ENCODE measurements at places on chromosomes 5 and 9. TPM values are rescaled to one million over a fixed set of nuclear protein-coding genes. Genes with fewer than 3 reads are reported as not detected.
A peak's percentile ranks its signal among the peaks of the same experiment; 100 is the strongest.

KIAA1958 gene
- total RNA-seq, result 4.9 TPM

DNA sequence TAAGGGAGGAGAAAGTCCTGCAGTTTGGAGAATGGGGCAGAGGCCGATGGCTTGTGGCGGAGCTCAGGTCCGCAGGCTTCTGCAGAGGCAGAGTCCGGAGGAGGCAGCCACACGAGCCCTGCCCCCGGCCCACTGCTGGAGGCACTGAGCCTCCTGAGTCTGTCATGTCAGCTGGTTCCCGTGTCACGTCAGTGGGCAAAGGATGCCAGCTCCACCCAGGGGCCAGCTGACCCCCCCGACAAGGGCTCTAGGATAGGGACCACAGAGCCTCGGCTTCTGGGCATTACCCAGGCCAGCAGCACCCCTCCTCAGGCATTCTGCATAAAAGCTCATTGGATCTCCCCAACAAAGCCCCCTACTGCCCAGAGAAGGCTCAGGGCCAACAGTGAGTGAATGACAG lies 8.5 kb downstream of the SH3PXD2B start:
- DNase-seq, result no peak

DNA sequence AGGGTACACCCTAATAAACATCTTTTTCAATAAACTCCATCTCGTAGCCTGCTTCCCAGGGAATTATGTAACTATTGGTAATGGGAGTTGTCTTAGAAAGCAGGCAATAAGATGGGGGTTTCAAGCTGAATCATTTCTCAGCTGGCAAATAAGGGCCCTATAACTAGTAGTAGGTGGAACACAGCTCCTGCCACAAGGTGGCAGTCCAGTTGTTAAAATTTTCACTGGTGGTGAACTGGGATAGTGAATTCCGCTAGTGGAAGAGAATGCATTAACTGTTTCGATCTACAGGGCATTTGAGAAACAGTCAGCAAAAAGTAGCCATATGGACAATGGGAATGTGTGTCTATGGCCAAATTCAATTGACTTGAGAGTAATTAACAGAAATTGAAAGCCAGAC lies 27.7 kb downstream of the PCDHB15 start:
- no peak for DNase-seq

DNA sequence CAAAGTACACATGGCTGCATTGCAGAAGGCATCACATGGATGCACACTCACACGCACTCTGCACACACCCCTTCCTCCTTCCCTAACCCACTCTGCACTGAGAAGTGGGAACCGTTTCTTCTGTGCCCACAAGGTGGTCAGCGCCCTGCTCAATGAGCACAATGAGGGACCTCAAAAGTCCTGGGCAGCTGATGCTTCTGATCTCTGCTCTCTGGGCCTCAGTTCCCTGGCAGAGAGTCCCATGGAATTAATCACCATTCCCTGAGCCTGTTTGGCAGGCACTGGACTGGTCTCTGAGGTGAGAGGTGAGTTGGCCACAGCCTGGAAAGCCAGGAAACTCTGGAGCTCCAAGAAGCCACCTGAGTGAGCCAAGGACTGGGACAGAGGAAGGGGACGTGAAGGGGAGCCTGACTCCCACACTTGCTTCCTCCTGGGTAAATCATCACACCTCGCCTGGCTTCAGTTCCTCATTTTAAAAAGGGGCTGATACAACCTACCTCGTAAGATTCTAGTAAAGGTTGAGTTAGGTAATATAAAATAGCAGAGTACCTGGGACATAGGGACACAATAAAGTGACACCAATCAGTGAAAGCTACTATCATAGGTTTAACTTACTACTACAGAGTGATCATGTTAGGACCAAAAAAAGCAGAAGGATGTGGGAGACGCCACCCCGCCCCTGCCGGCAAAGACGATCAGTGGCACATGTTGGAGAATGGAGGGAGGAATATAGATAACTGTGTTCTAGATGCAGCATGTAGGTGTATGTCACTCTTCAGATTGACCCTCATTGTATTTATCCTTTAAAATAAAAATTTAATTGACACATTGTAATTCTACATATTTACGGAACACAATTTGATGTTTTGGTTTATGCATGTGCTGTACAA lies 21.1 kb upstream of the IGFBPL1 start:
- no peak for DNase-seq

GRCh38 chr9:131635285-131635684 lies 90.0 kb downstream of the PRRT1B start:
- DNase-seq, result peak; percentile 80

DNA sequence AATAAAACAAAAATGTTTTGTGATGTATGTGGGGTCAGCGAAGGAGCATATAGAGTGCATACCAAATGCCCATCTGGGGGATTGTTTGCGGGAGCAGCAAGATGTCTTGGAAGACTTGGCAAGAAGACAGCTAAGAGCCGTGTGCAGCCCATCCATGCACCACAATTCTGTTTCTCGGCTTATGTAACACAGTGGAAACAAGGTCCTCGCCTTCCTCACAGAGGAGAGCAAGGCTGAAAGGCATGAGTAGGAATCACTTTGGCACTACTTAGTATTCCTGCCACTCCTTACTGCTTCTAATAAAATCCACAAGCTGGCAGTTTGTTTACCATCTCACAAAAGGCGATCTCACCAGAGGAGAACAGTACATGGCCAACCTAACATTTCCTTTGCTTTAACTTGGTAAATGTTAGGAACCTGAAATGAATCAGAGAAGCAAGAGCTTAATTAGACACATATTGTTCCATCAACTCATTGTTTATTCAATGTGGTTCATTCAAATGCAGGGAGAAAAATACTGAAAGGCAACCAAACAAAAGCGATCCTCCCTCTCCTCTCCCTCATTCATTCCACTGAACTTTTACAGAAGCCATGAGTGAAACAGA lies 648.1 kb downstream of the ACTL7B start:
- DNase-seq, result no peak

DNA sequence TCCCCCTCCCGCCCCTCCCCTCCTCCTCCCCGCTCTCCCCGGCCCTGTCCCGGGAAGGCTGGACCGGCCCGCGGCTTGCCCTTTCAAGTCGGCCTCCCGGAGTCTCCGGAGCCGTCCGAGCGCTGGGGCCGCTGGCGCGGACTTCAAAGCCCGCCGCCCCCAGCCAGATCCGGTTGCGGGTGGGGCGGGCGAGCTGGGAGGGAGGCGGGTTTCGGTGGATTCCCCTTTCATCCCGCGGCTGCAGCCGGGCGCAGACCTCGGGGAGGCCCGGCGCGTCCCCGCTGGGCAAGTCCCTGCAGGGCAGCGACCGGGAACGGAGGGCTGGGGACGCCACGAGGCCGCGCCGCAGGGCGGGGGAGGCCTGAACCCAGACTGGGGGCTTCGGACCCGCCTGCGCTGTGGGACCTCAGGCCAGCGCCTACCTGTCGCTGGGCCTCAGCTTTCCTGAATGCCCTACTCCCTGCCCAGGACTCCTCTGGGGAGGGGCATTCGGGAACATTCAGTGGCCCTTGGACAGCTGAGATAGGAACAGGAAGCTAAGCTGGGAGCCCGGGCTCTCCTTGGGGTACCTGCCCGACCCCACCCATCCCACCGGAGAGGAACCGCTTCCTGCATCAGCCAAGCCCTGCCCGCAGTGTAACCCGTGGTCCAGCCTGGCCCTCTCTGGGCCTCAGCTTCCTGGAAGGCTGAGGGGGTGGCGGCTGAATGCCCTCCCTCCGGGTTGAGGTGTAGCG lies 23.4 kb downstream of the C9orf50 start:
- DNase-seq, result peak; percentile 81

DNA sequence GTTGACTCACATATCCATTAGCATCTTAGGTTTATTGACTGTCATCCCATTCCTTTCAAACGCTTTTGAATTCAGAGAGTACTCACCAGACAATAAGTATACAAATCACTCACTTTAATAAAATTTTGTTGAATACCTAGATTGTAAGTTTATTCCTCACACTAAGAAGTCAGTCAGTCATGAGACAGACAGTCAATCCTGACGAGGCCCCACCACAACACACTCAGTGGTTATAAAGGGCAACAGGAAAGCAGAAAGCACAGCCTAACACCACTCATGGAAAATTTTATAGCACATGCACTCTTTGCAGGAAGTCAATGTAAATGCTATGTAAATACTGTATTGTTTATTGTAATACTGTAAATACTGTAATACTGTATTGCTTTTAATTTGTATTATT lies 176.3 kb upstream of the PTGER4 start:
- DNase-seq, result no peak

DNA sequence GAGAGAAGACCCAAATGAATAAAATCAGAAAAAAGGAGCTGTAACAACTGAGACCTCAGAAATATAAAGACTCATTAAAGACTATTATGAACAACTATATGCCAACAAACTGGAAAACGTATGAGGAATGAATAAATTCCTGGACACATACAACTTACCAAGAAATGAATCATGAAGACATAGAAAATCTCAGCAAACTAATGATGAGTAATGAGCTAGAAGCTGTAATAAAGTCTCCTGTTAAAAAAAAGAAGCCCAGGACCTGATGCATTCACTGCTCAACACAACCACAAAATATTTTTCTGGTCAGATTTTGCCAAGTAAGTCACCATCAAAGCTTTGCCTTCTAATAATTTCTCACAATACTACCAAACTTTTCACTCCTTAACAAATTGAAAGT lies 666.7 kb downstream of the LRRC70 start:
- DNase-seq, result no peak

DNA sequence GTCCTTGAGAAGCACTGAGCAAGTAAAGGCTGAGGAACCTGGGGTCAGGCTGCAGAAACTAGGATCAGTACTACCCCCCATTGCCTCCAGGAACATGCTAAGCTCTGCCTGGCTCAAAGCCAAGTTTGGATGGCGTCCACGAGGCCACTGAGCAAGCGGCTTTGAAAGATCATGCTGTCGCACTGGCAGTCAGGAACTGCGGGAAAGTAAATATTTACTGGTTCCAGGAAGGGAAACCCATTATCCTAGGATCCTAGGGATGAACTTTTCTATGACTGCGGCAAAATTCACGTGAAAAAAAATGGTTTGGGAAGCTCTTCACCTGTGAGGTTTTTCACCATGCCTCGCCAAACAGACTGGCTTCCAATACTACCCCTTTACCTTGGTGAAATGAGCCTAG lies 75.3 kb upstream of the PJA2 start:
- DNase-seq, result peak; percentile 82

GRCh38 chr9:125959951-125960619 lies 212.9 kb downstream of the PBX3 start:
- DNase-seq, result no peak

DNA sequence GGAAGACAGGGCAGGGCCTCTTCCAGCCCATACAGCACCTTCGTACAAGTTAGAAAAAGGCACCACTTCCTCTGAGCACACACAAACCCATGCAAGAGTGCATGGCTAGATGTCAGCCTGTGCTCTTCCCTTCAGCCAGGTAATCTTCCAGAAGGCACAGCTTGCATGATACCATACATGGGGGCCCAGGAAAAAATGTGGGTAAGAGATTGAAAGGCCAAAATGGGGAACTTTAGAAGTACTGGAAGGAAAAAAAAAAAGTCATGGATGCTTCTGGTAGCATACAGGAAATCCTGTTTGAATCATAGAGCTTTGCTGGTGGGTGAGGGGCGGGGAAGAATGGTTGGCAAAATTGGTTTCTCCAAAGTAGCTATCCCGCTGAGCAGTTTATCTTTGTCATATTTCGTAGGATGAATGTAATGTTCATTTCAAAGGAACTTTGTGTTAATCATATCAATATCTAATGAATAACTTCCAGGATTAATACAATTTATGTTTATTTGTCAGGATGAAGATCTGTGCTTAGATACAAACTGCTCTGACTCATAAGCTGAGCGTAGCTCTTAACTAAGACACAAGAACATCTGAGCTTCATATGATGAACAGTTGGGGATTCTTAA lies 78.2 kb upstream of the MAP3K1 start:
- no peak for DNase-seq

- no peak for DNase-seq
These were observed 115.8 kb upstream of the FBXL7 start for GRCh38 chr5:15384176-15384575.

DNA sequence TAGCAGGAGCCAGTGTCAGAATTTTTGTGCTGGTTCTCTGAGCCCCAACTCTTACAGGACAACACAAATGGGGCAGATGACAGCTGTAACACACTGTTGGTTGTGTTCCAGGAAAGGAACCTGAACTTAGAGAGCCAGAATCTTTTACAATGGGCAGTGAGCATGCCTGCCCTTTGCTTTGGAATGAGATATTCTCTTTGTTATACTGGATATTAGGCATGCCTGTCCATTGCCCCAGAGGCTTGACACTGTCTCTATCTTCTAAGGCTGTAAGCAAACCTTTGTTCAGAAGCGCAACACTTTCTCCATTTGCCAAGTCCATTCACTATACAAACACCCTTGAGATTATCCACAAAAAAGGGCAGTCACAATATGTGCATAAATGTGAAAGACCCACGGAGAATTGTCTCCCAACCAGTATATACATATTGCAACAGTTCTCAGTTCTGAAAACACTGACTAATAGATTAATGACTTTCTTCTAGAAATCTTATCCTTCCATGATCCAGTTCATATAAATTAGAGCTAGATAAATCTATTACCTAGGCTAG lies 26.3 kb upstream of the CEP120 start:
- DNase-seq, result no peak

DNA sequence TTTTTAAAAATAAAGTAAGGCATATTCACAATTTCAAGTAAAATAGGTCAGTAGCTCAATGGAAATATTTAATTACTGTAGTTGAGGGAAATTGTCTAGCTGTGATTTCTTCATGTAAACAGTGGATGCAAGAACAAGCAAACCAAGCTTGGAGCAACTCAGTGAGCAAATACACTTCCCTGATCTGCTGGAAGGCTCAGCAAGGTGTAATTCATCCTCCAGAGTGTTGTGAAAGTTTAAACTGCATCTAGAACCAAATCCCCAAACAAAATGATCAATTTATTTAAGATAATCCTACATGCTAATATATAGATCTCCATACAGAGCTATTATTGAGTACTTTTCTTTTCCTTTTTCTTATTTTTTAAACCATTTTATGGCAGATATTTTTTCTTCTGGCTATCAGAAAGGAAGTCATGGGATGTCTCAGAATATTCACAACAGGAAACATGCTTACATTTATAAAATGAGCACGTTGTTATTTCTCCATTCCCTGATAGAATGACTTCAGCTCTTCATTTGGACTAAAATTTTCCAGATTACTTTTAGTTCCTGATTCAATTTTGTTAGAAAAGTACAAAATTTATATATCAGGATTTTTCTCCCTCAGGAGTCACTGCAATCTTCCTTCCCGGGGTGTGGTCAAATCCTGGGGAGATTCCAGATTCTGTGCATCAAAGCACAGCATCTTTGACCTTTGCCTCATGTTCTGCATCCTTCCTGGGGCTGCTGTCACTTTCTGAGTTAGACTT lies 219.2 kb upstream of the ELL2 start:
- DNase-seq, result no peak

GRCh38 chr5:97338729-97339128 lies 155.7 kb upstream of the RIOK2 start:
- DNase-seq, result no peak

- DNase-seq, result peak; percentile 76
These were observed 118.8 kb upstream of the RPS23 start for GRCh38 chr5:82396871-82397514.
